ENCODE measurements at places on chromosomes 11 and 22. TPM values are rescaled to one million over a fixed set of nuclear protein-coding genes. Genes with fewer than 3 reads are reported as not detected.

Gene TSPAN18
- 67.5 TPM for total RNA-seq

Gene OR8D1
- not detected for total RNA-seq

Gene POU2AF1
- 2.2 TPM for total RNA-seq

Gene AMPD3
- total RNA-seq = 23.1 TPM

Gene MB
- total RNA-seq = not detected

Gene LRRC10B
- not detected for total RNA-seq

Gene MS4A1
- total RNA-seq = 1.0 TPM

Gene RTN3
- 59.6 TPM for total RNA-seq

Gene MFNG
- total RNA-seq = 218 TPM

Gene OR56A1
- total RNA-seq = not detected

Data from activated naive CD4-positive, alpha-beta T cell treated with anti-CD3 and anti-CD28 coated beads, Interleukin-2, amount 10 ng/mL, durations not matched to agents 5 hours and 36 hours (primary cell).